ENCODE measurements at places on chromosomes 2 and 18.

DNA sequence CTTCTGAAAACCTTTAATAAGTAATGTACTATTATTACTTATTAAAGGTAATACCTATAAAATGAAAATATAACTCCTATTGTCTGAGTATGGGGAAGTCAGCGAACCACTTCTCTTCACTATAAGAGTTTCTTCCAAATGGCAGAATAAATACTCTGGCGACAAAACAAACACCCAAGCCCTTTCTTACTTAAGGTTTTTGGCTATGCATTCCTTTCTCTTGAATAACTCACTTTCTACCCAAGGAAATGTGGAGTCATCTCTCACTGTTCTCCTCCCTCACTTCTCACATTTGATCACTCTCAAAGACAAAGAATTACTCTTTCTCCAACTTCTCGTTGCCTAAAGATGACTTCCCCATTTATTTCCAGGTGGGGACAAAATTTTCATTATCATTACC, 816.8 kb upstream of the CRIM1 start:
- no peak for DNase-seq

GRCh38 chr2:126963390-126963789, 64.7 kb downstream of the TEX51 start:
- no peak for DNase-seq

- no peak for DNase-seq
Measured at GRCh38 chr2:152585830-152586484, 131.3 kb downstream of the PRPF40A start.

GRCh38 chr2:43174368-43174916, 52.0 kb downstream of the ZFP36L2 start:
- peak; percentile 81 for DNase-seq

GRCh38 chr2:112733456-112733855, 12.6 kb downstream of the NT5DC4 start:
- DNase-seq: no peak

DNA sequence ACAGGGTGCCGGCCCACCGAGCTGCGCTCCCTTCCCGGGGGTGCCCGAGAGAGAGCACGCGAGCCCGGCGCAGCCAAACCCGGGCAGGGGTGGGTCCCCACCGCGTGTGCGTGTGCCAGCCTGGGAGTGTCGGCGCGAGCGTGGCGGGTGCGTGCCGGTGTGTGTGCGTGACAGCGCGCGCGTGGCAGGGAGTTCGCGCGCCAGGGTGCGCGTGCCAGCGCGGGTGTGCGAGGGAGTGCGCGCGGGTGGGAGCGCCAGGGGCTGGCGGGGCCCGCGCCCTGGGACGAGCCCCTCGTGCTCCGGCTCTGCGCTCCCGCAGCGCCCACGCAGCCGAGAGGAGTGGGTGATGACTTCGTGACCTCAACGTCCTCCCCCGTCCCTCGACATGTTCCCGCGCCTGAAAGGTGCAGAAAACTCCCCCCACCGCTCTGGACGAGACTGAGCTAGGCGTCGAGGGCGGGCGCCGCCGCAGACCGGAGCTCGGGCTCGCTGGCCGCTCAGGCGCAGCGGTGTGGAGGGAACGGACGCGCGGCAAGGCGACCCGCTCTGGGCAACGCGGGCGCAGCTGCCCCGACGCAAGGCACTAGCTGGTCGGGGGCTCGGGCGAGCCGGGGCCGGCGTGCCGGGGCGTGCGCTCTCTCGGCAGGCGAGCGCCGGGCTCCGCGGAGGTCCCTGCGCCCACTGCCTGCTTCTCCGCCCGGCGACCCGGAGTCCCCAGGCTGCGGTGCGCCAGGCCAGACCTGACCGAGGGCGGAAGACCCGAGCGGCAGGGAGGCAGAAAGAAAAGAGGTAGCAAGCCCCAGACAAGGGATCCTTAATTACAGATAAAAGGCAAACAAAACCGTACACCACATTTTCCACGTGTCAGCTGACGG, 582.8 kb downstream of the ZEB2 start:
- peak; percentile 73 for DNase-seq

GRCh38 chr2:20966061-20966595, 77.7 kb downstream of the APOB start:
- DNase-seq: no peak

- no peak for DNase-seq
Measured at GRCh38 chr2:214215107-214215506, 195.7 kb upstream of the VWC2L start.

DNA sequence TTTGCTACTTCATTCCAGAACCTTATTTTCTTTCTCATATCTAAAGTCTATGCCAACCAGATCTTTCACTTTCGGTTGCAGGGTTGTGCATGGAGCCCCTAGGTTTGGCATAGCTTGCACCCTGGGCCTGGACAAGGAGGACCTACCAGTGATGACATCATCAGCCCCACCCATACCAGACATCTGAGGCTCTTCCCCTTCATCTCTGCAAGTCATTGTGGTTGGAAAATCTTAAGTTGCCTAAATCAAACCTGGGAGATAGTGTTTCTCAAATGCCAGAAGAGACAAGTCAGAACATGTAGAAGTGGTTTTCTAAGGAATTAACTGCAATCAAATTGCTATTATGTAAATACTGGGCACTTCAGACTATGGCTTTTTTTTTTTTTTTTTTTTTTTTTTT, 363.3 kb downstream of the ZNF516 start:
- no peak for DNase-seq

DNA sequence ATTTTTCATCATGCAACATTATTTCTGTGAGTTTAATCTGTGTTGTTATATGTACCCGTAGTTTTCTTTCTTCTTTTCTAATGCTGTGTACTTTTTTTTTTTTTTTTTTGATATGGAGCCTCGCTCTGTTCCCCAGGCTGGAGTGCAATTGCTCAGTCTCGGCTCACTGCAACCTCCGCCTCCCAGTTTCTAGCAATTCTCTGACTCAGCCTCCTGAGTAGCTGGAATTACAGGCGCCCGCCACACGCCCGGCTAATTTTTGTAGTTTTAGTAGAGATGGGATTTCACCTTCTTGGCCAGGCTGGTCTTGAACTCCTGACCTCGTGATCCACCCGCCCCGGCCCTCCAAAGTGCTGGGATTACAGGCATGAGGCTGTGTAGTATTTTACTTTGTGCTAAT, 155.4 kb downstream of the GALR1 start:
- DNase-seq: no peak

DNA sequence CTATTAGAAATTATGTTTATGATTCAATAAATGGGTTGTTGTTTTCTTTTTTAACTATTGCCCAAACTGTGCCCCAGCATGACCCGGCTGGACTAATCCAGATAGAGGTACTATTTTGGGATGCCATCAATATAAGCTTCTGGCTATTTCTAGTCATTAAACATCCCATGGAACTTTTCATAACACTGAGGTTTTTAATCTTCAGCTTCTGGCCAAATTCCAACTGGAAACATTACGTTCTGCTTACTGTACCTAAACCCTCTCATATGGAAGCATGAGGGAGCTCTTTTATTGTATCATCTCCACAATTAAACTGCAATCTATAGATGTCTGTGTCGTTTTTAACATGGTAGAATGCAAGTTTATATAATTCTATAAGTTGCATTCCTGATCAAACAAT, 674.7 kb downstream of the ARHGAP15 start:
- no peak for DNase-seq

- DNase-seq: no peak
Measured at GRCh38 chr2:155727187-155727895, 605.2 kb downstream of the NR4A2 start.

- DNase-seq: no peak
Measured at GRCh38 chr2:42653908-42654445, 85.5 kb downstream of the MTA3 start.

- no peak for DNase-seq
Measured at GRCh38 chr2:73054980-73055379, 16.5 kb downstream of the SFXN5 start.

GRCh38 chr2:205274801-205275200, 407.5 kb upstream of the NRP2 start:
- DNase-seq: no peak

- DNase-seq: no peak
Measured at GRCh38 chr2:39724828-39725144, 54.3 kb downstream of the THUMPD2 start.

- peak; percentile 28 for DNase-seq
Measured at GRCh38 chr2:232483311-232483922, 4.2 kb downstream of the ECEL1 start.

DNA sequence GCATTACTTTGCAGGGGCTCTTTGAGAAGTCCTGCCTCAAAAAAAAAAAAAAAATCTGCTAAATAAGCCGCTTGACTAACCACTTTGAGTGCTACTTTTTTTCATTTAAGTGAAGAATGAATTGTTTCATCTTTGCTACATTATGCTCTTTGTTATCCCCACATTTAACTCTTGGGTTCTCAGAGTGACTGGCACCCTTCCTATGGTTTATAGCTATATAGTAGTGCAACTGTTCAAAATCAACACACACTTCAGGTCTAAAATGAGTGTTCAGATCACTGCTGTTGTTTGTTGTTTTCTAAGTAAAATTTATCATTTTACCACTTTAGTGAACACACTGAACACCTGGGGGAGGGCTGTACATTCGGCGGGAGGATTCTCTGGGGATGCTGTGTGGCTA, 13.6 kb downstream of the STPG4 start:
- DNase-seq: no peak

- no peak for DNase-seq
Measured at GRCh38 chr18:10006311-10006893, 92.6 kb downstream of the VAPA start.

- DNase-seq: no peak
Measured at GRCh38 chr2:65024149-65024829, 31.9 kb upstream of the CEP68 start.

GRCh38 chr2:45293182-45293581, 283.9 kb upstream of the SIX2 start:
- DNase-seq: no peak

DNA sequence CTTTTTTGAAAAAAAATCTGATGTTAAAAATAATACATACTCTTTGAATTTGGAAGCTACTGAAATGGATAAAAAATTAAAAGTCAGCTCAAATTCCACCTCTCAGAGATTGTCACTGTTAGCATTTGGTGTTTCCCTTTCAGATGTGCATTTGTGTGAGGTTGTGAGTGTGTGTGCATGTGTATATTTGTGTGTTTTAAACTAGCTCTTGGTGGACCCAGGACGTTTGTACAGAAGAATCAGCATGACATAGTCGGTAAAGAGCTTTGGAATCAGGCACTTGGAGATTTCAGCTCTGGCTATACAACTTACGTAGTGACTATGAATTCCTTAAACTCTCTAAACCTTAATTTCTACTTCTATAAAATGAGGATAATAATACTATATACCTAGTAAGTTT, 14.5 kb downstream of the SPATS2L start:
- no peak for DNase-seq

GRCh38 chr2:182891611-182892010, 25.2 kb upstream of the FRZB start:
- DNase-seq: no peak

- DNase-seq: no peak
Measured at GRCh38 chr18:49247781-49248180, 212.7 kb downstream of the DYM start.

GRCh38 chr2:197075754-197076337, 149.3 kb upstream of the PGAP1 start:
- no peak for DNase-seq

- DNase-seq: no peak
Measured at GRCh38 chr2:234116010-234116409, 65.5 kb downstream of the SPP2 start.

GRCh38 chr2:63041592-63041991, 9.0 kb upstream of the OTX1 start:
- DNase-seq: no peak

GRCh38 chr2:61993422-61994024, 88.0 kb downstream of the COMMD1 start:
- DNase-seq: no peak

- DNase-seq: no peak
Measured at GRCh38 chr18:13494871-13495445, 231.4 kb downstream of the FAM210A start.

- no peak for DNase-seq
Measured at GRCh38 chr2:180291060-180291459, 284.0 kb upstream of the CWC22 start.

DNA sequence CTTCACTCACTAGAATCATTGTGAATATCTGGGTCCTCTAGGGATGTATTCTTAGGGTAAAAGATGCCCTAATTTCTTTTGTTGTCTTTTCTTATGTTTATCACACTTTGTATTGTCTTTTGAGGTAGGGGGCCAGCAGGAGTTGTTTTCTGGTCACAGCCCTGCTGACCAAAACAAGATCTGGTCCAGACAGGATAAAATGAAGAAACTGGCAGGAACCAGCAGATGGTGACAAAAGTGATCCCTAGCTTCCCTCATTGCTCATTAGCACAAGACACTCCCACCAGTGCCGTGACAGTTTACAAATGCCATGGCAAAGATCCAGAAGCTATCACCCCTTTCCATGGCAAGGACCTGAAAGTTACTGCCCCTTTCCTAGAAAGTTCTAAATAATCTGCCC, 81.7 kb upstream of the CCDC85A start:
- no peak for DNase-seq

GRCh38 chr2:26384183-26384582, 17.5 kb upstream of the DRC1 start:
- no peak for DNase-seq

- DNase-seq: no peak
Measured at GRCh38 chr2:127208313-127208712, 11.8 kb downstream of the CYP27C1 start.

GRCh38 chr18:24011123-24011917, 3.2 kb upstream of the TTC39C start:
- no peak for DNase-seq

GRCh38 chr2:197369933-197370320, 59.3 kb upstream of the ANKRD44 start:
- no peak for DNase-seq

- DNase-seq: peak; percentile 91
Measured at GRCh38 chr2:9752441-9753275, 90.6 kb upstream of the TAF1B start.

DNA sequence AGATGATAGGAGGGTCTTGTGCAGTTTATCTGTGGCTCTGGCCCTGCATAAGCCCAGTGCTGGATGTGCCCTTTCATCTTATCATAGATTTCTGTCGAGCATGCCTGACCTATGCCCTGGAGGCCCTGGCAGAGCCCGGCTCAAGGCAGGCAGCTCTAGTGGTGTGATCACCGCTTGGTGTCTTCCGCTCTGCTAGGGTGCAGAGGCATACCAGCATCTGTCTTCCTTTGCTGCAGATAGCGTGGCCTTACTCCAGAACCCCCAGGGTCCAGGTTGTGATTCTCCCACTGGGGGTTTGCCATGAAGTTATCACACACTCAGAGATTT, 13.7 kb upstream of the TRAF3IP1 start:
- DNase-seq: no peak
